Lung (tissue), 17 donors: ENCODE measurements at places on chromosomes 11 and 22. TPM values are rescaled to one million over a fixed set of nuclear protein-coding genes. Genes with fewer than 3 reads are reported as not detected.
A peak's percentile ranks its signal among the peaks of the same experiment; 100 is the strongest.

- no peaks in the 10 kb centered on the region for H3K4me1 ChIP-seq
- no peak overlapping the region for H3K4me3 ChIP-seq
- H3K27ac ChIP-seq = peak overlapping the region; percentile 17
- no peaks in the 10 kb centered on the region for H3K36me3 ChIP-seq
These were observed 43.4 kb upstream of the MICAL2 start for GRCh38 chr11:12066799-12067508.

DNA sequence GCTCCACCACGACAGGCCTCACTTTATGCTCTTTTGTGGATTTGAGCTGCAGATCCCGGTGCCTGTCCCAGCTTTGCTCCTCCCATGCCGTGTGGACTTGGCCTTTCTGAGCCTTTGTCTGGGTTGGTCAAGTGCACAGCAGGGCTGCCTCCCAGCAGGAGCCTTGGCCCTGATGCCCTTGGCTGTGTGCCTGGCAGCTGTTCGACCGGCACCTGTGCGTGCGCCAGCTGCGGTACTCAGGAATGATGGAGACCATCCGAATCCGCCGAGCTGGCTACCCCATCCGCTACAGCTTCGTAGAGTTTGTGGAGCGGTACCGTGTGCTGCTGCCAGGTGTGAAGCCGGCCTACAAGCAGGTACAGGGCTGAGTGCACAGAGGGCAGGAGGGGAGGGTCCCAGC lies 46.5 kb downstream of the MYO7A start:
- peaks cover 11% of the 10 kb centered on the region for H3K4me1 ChIP-seq
- no peaks in the 10 kb centered on the region for H3K36me3 ChIP-seq
- H3K27ac ChIP-seq = no peak overlapping the region
- no peaks in the 10 kb centered on the region for H3K27me3 ChIP-seq
- no peak for DNase-seq
- no peak overlapping the region for H3K4me3 ChIP-seq

- no peak overlapping the region for H3K27ac ChIP-seq
- no peaks in the 10 kb centered on the region for H3K36me3 ChIP-seq
- no peaks in the 10 kb centered on the region for H3K27me3 ChIP-seq
- H3K4me3 ChIP-seq = no peak overlapping the region
- H3K4me1 ChIP-seq = no peaks in the 10 kb centered on the region
- no peak for DNase-seq
These were observed 580.7 kb downstream of the NTM start for GRCh38 chr11:131951121-131951520.

GRCh38 chr22:50184004-50184901 lies 1.5 kb upstream of the TRABD start:
- H3K27ac ChIP-seq = peak overlapping the region; percentile 47
- H3K27me3 ChIP-seq = no peaks in the 10 kb centered on the region
- no peak overlapping the region for H3K4me3 ChIP-seq

DNA sequence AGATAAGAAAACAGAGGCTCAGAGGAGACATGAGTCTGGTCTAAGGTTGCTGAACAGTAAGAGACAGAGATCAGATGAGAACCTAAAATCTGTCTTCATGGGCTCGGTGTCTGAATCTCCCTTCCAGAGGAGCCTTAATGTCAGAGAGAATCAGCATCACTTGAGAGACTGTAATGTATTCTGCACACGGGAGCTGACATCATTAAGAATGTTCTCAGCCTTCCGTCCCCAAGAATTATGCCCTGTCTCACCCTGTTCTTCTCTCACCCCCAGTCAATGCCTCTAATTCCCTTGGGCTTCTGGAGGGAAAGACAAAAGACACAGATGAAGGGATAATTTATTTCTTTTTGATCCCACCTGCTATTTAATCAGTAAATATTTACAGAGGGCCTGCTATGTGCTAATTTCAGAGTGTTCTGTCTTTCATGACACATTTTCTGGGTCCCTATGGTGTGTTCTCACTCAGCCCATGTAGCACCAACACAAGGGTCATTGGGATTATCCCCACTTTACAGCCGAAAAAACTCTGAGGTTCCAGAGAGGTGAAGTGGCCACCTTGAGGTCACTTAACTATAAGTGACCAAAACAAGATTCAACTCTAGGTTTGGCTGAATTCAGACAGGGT lies 61.8 kb downstream of the CD82 start:
- DNase-seq = no peak
- peaks cover 11% of the 10 kb centered on the region for H3K4me1 ChIP-seq
- no peaks in the 10 kb centered on the region for H3K27me3 ChIP-seq
- H3K27ac ChIP-seq = peak overlapping the region; percentile 5
- H3K4me3 ChIP-seq = no peak overlapping the region
- H3K36me3 ChIP-seq = no peaks in the 10 kb centered on the region

The OR5T3 gene
- total RNA-seq = not detected

GRCh38 chr11:18321578-18321968 lies 367 bp downstream of the HPS5 start:
- H3K27me3 ChIP-seq = no peaks in the 10 kb centered on the region
- DNase-seq = no peak
- H3K27ac ChIP-seq = peak overlapping the region; percentile 98
- H3K36me3 ChIP-seq = peaks cover 8% of the 10 kb centered on the region
- H3K4me3 ChIP-seq = peak overlapping the region; percentile 72

GRCh38 chr11:92413757-92414513 lies 189.3 kb downstream of the FAT3 start:
- peaks cover 2% of the 10 kb centered on the region for H3K36me3 ChIP-seq
- DNase-seq = no peak
- no peak overlapping the region for H3K4me3 ChIP-seq
- H3K27ac ChIP-seq = no peak overlapping the region
- peaks cover 30% of the 10 kb centered on the region for H3K4me1 ChIP-seq
- H3K27me3 ChIP-seq = no peaks in the 10 kb centered on the region

DNA sequence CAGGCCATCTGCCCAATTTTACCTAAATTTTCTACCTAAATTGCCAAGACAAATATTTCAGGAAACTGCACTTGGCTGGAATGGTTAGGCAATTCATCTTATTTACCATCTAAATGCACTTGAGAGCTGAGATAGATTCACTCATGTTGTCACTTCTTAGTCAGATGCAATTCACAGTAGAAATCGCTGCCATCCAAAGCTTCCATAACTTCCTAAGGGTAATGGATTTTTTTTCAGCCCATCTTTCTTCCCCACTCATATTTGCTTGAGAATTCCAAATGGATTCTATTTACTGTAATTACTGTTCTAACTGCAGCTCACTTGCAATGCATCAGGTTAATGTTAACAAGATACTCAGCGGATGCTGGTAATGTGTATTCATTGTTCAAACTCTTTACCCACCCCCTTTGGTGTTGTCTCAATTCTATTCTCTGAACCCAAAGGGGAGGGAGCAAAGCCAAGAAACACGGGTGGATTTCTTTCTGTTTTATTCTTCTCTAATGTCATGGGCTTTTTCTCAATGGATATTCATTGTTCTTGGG lies 96.0 kb downstream of the TENM4 start:
- no peak overlapping the region for H3K4me3 ChIP-seq
- no peaks in the 10 kb centered on the region for H3K36me3 ChIP-seq
- no peaks in the 10 kb centered on the region for H3K4me1 ChIP-seq
- no peak overlapping the region for H3K27ac ChIP-seq
- DNase-seq = no peak
- no peaks in the 10 kb centered on the region for H3K27me3 ChIP-seq

The KRTAP5-8 gene
- 0.34 TPM for total RNA-seq

The PDE3B gene
- 17.3 TPM for total RNA-seq

The SLC43A3 gene
- 23.3 TPM for total RNA-seq

GRCh38 chr11:2531277-2531986 lies 86.6 kb downstream of the KCNQ1 start:
- no peaks in the 10 kb centered on the region for H3K36me3 ChIP-seq
- no peak overlapping the region for H3K4me3 ChIP-seq
- H3K4me1 ChIP-seq = peaks cover 9% of the 10 kb centered on the region
- H3K27me3 ChIP-seq = no peaks in the 10 kb centered on the region
- DNase-seq = peak; percentile 84

The DGAT2 gene
- 11.1 TPM for total RNA-seq

The SLC35E4 gene
- 1.6 TPM for total RNA-seq

The TP53I11 gene
- 134 TPM for total RNA-seq

DNA sequence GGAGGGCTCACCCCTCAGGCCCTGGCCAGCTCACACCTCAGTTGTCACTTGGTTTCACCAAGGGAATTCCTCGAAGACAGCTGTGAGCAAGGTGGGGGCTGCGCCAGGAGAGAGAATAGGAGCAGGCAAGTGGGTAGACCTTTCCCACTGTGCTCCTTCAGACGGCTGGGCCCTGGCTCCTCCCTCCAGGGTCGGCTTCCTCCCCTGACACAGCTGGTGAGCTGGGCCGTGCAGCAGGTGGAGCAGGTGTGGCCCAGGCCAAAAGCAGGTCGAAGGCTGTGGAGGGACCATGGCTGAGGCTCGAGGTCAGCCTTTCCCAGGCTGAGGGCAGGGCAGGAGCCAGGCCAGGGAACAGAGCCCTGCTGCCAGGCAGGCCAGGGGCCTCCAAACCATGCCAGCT lies 12.5 kb upstream of the MYRF start:
- H3K27ac ChIP-seq = no peak overlapping the region
- peaks cover 22% of the 10 kb centered on the region for H3K36me3 ChIP-seq
- H3K27me3 ChIP-seq = no peaks in the 10 kb centered on the region
- no peak for DNase-seq
- no peaks in the 10 kb centered on the region for H3K4me1 ChIP-seq
- H3K4me3 ChIP-seq = no peak overlapping the region

DNA sequence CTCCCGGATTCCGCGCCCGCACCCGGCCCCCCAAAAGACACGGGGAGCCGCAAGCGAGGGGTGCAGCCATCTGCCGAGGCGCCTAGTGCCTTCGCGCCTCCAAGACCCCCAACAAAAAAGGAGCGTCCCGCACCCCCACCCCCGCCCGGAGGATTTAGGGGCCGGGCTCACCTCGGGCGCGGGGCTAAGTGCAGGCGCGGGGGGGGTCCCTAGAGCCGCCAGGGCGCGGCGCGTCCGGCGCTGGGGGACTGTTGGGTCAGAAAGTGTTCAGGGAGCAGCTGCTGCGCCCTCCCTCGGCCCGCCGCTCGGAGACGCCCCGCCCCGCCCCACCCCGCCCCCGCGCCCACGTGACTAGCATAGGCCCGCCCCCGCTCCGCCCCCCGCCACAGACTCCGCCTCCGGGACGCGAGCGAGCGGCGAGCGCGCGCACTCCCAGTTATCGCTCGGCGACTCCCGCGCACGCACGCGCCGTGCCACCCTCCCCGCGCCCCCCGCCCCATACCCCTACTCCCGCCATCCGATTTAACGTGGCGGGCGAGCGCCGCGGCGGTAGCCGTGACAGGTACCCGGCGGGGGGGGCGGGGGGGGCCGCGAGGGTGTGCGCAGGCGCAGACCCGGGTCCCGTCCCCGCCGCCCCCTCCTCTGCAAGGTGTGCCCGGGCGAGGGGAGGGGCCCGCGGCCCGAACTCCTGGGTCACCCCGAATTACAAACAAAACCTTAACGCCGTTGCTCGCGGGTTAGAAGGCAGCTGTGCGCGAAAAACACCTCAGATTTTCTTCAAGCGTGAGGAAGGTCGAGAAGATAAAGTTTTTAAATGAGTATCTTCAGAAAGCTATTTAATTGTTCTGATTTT lies 56.2 kb downstream of the KCNJ4 start:
- no peaks in the 10 kb centered on the region for H3K36me3 ChIP-seq
- H3K4me3 ChIP-seq = peak overlapping the region; percentile 68
- peaks cover 6% of the 10 kb centered on the region for H3K27me3 ChIP-seq
- H3K4me1 ChIP-seq = peaks cover 4% of the 10 kb centered on the region

- no peaks in the 10 kb centered on the region for H3K4me1 ChIP-seq
- DNase-seq = no peak
- no peaks in the 10 kb centered on the region for H3K36me3 ChIP-seq
- no peak overlapping the region for H3K4me3 ChIP-seq
- no peaks in the 10 kb centered on the region for H3K27me3 ChIP-seq
These were observed 18.4 kb upstream of the OR4C5 start for GRCh38 chr11:48384670-48385069.

The OR8D1 gene
- not detected for total RNA-seq

The C11orf86 gene
- total RNA-seq = not detected

DNA sequence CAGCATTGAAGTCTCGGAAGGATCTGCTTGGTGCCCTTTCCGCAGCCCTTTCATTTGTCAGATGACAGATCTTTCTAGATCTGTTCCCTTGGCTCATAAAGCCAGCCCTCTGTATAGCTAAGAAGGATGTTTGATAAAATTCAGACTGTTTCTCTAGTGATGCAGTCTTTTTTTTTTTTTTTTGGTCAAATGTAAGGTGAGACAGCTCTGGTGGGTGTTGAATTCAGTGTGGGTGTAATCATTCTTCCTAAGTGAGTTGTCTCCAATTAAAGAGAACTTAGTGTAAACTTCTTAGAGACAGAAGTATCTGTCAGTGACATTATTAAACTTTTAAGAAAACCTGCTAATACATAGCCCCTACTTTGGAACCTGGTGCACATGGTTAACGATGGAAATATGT lies 53.3 kb downstream of the AAMDC start:
- DNase-seq = no peak
- no peak overlapping the region for H3K4me3 ChIP-seq
- no peak overlapping the region for H3K27ac ChIP-seq
- H3K36me3 ChIP-seq = peaks cover 20% of the 10 kb centered on the region

DNA sequence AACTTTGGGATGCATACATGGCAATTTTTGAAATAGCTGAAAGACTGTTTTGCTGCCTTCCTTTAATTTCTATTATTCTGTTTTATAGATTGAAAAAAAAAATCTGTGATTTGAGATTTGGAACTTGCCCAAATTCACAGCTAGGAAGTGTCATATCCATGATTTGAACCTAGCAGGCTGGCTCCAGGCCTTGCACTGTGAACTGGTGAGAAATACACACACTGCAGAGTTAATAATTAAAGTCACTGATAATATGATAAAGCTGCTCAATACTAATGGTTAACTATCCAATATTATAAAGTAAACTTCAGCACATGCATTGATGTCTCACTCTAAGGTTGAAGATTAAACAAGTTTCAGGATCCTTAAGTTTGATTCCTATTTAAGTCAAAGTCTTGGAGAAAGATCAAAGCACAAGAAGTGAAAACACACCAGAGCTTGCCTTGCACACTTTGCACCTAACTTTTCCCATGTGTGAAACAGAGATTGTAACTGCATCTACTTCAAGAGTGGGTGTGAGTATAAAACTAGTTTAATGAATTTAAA lies 150.6 kb upstream of the CCDC179 start:
- H3K36me3 ChIP-seq = no peaks in the 10 kb centered on the region
- H3K27ac ChIP-seq = no peak overlapping the region
- H3K27me3 ChIP-seq = no peaks in the 10 kb centered on the region
- no peak for DNase-seq
- H3K4me3 ChIP-seq = no peak overlapping the region

GRCh38 chr11:83508804-83509203 lies 222.6 kb upstream of the CCDC90B start:
- no peak overlapping the region for H3K27ac ChIP-seq
- no peaks in the 10 kb centered on the region for H3K36me3 ChIP-seq
- no peak overlapping the region for H3K4me3 ChIP-seq
- H3K27me3 ChIP-seq = no peaks in the 10 kb centered on the region
- no peaks in the 10 kb centered on the region for H3K4me1 ChIP-seq
- no peak for DNase-seq

DNA sequence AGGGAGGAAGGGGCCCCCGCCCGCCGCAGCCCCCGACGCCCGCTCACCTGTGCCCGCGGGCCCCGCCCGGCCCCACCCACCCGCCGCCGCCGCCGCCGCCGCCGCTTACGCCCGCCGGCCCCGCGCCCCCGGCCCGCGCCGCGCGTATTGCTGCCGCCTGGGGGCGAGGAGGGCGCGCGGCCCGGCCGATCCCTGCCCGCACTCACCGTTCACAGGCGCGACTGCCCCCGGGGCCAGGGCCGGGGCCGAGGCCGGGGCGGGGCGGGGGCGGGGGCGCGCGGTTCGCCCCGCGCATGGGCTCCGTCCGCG lies 212 bp downstream of the HRAS start:
- H3K27ac ChIP-seq = no peak overlapping the region
- peak overlapping the region; percentile 73 for H3K4me3 ChIP-seq
- no peaks in the 10 kb centered on the region for H3K4me1 ChIP-seq
- no peak for DNase-seq
- peaks cover 27% of the 10 kb centered on the region for H3K36me3 ChIP-seq

- H3K36me3 ChIP-seq = no peaks in the 10 kb centered on the region
- DNase-seq = peak; percentile 96
- no peak overlapping the region for H3K4me3 ChIP-seq
- peak overlapping the region; percentile 35 for H3K27ac ChIP-seq
These were observed 33.6 kb downstream of the MAP6 start for GRCh38 chr11:75635066-75635862.
